Activated naive CD4-positive, alpha-beta T cell (primary cell): ENCODE measurements at places on chromosomes 4 and X.

GRCh38 chrX:2628751-2629315, 62.3 kb upstream of the CD99 start:
- DNase-seq: no peak

GRCh38 chr4:47913861-47914219, 543 bp downstream of the NFXL1 start:
- no peak for DNase-seq

- DNase-seq: no peak
Observed at GRCh38 chrX:53412446-53412845, 10.0 kb downstream of the SMC1A start.

DNA sequence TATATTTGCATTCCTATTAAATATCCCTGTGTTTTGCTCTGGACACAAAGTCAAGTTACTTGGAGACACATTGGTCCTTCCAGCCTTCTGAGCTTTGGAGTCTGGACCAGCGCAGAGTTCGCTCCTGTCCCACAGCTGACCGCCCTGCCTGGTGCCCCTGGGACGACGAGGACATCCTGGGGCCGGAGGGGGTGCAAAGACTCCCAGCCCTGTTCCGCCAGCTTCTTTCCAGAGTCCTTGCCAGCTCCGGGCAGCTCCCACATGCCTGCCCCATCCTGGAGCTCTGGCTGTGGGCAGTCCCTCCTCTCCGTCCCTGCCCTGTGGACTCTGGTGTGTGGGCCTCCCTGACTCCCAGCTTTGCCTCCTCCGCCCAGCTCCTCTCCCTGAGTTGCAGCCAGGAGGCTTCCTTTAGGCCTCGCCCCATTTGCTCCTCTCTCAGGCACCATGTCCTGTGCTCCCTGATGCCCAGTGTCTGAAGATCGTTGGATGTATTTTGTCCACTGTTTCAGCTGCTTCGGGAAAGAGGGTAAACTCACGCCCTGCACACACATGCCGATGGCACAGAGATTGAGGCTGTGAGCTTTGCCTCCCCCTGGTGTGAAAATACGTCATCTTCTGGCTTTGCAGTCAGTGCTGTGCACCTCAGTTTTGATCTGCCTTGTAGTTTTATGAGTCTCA, 4.9 kb upstream of the PCGF3 start:
- no peak for DNase-seq

- DNase-seq: no peak
Observed at GRCh38 chr4:183984566-183984965, 79.5 kb downstream of the STOX2 start.

- no peak for DNase-seq
Observed at GRCh38 chr4:128858879-128859671, 49.6 kb downstream of the JADE1 start.

GRCh38 chr4:107888237-107888636, 43.1 kb upstream of the CYP2U1 start:
- no peak for DNase-seq

GRCh38 chrX:54066841-54067240, 22.6 kb upstream of the PHF8 start:
- DNase-seq: no peak

GRCh38 chr4:180169394-180169793, 2073.8 kb upstream of the TENM3 start:
- no peak for DNase-seq

DNA sequence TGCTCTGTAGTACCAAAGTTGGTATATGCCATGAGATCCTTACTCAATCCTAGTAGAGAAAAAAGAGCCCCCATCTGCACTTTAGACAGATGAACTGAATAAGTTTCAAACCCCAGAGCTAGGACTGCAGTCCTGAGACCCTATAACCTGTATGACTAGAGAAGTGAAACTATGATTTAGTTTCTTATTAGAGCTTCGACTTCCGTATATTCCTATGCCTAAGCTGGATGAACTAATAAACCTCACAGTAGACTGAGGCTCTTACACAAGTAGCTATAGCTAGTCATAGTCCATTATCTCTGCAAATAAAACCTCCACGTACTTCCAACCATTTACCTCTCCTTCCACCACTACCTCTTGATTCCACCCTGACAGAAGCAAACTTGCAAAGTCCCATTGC, 6.3 kb upstream of the OTUD4 start:
- DNase-seq: no peak

DNA sequence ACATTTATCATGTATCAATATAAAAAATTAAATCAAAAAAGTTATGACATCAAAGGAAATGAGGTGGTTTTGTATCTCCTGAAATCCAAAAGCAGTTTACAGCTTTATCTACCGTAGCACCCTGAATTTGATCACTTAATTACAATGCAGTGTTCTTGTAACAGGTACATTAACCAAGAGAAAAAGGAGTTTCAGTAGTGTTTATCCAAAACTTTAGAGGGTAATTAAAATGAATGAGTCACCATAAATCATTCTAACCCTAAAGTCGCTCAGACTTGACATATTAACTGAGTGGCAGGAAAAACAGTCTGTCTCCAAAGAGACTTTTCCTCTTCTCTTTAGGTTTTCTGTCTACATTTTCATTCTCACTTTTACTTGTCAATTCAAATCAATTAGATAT, 907.6 kb upstream of the EPHA5 start:
- DNase-seq: no peak

DNA sequence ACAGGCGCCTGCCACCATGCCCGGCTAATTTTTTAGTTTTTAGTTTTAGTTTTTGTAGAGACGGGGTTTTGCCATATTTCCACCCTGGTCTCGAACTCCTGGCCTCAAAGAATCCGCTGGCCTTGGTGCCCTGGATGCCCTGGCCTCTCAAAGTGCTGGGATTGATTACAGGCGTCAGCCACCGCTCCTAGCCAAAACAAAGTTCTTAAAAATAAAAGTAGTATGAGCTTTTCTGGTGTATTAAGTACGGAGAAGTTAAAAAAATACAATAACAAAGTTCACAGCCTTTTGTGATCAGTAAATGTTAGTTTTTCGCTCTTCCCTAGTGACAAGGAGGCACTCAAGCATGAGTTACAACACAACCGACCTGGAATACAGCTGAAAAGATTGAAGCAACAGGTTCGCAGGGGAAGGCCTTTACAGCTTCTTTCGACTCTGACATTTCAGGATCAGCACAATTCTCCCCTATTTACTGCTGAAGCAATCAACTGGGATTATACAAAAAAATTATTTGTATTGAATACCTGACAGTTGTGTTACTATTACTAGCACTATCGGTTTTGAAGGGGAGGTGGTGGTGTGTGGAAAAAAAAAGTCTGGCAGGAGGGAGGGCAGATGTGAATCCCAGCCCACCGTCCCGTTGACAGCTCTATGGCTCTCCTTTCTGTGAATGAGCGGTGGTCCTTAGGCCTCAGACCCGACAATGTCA, 893 bp upstream of the METAP1 start:
- no peak for DNase-seq

GRCh38 chr4:8553991-8554405, 26.2 kb upstream of the GPR78 start:
- DNase-seq: no peak

- DNase-seq: no peak
Observed at GRCh38 chrX:104567506-104567905, 1.5 kb downstream of the IL1RAPL2 start.

DNA sequence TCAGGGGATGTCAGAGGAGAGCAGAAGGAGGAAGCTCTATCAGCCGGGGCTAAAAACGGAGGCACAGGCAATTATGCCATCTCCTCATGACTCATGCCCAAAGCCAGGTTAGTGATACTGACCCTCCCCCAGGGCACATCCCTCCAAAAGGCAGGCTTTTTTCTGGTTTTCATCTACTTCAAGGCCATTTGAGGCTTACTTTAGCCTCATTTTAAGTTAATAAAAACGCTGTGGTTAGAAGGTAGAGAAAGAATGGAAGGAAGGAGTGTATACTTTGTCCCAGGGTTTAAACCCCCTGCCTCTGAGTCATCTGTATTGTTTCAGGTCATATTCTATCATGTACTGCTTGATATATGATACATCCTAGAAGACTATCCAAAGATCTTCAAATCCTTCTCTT, 89.7 kb upstream of the NDP start:
- no peak for DNase-seq

DNA sequence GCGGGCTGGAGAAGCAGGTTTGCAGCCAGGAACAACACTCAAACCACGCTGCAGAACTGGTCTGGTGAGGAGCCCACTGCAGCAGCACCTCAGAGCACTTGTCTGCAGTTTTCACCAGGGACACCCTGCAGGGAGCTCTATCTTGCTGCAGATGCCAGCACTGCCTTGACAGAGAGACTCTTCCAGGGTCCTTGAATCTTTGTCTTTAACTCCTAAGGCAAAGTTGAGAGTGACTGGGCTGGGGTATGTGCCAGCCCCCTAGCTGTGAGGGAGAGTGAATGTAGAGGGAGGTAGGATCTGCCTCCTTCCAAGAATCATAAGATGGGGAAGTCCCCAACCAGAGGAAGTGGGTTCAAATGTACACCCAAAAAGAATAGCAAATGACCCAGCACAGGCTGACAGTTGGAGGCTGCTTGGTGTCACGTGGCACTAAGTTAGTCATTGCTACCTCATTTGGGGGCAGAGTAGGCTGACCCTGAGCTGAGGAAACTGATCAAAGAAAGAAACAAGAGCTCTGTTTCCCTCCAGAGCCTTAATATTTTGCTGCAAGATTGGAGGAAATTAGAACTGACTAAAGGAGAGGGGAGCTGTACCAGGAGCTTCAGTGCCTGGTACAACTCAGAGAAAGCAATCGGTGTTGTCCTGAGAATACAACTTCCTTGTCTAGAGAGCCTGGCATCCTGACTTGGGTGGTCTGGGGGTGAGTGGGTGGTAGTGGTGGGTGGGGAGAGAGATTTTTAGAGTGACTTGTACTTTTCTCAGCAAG, 28.2 kb upstream of the HUWE1 start:
- DNase-seq: no peak

DNA sequence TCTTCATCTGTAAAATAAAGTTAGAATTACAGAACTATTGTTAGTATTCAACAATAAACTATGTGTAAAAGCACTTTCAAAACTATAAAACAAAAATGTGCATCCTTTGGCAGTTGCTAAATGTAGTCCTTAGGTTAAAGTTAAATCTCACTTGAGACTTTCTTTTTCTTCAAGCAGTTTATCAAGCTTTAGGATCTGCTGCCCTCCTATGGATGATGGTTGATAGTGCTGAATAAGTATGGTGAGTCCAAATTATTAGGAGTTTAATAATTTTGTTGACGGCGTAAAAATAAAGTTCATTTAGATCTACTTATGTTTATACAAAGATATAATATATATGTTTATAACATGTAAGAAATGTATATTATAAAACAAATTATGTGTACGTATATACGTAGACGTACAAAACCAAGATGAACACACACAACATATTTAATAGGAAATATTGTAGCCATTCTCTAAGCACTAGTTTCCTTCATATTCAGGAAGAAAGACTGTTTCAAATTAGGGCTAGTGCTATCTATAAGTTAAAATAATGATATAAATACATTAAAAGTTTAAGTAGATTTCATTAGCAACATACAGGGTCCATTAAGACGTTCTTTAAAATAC, 22.3 kb downstream of the UGT2A2 start:
- no peak for DNase-seq

DNA sequence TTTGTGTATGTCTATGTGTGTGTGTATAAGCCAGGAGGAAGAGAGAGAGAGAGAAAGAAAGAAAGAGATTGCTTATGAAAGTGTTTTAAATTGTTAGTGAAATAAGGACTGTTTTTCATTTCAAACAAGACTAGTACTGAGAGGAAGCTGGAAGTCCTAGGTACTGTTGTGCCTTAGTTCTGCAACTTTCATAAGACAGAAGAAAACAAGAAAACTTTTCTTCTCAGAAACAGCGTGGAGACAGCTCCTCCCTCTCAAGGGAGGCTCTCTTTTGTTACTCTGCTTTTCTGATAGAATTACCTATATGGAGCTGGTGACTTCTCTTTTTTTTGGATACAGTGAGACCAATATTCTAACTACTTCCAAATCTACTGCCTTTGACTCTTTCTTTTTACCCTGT, 62.5 kb downstream of the BANK1 start:
- no peak for DNase-seq

DNA sequence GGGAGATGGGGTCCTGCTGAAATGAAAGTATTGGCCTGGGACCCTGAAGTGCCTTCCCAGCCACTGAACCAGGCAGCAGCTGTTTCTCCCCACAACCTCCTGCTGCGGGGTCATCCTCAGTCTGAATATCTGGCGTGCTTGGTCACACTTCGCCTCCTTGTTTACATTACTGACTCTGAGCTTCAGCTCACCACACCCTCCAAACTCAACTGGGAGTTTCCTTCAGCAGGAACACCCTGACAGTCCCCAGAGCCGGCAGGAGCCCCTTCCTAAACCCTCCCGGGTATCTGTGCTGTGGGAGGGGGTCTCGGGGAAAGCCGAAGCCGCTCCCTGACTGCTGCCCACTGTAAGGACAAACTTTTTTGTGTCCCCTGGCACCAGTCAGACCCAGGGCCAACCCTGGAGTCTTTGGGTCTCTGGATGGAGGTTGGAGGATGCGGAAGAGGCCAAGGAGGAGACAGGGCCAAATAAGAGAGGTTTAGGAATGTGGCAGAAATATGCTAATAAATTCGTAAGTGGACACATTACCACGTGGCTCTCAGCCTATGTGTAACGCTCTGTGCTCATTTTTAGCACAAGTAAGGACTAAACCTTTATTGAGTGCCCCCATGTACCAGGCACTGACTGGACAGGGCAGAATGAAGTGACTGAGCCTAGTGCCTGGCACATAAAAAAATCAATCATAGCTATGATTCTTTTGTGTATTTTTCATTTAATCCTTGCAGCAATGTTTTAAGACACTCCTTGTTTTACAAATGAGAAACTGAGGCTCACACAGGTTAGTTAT, 20.7 kb downstream of the FHDC1 start:
- DNase-seq: no peak

DNA sequence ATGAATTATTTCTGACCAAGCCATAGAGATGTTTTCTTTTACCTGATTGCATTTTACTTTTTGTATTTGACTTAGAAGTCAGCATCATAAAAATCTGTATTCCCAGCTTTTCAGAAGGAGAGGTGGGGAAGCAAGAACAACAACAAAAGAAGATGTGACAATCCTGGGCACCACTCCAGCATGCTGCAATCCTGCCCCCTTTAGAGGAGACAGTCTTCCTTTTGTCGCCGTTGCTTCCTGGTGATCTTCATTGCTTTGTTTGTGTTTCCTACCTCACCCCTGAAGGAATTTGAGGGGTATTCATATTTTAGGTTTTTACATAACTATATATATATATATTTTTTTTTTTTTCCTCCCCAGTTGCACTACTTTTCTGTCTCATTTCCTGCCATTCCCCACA, 3.7 kb downstream of the QRFPR start:
- no peak for DNase-seq

GRCh38 chrX:17689971-17690409, 47.3 kb upstream of the SCML1 start:
- DNase-seq: no peak

DNA sequence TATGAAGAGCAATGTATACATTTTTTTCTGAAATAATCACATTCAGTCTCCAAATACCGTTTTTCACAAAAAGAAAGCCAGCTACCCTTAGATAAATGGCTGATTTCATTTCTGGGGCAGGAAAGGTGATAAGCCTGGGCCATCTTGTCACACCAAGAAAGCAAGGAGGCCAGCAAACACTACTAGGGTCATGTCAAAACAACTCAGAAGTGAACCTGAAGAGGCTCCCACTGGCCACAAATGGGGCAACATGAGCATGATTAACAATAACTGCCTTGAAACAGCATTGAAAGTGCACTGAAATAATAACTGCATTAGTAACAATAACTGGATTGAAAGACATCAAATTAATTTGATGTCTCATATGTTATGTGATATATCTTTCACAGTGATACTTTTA, 39.3 kb downstream of the SH3KBP1 start:
- DNase-seq: no peak

GRCh38 chr4:83251447-83251830, 33.2 kb downstream of the COQ2 start:
- no peak for DNase-seq
